ENCODE measurements at places on chromosomes 12 and 14. TPM values are rescaled to one million over a fixed set of nuclear protein-coding genes. Genes with fewer than 3 reads are reported as not detected.
A peak's percentile ranks its signal among the peaks of the same experiment; 100 is the strongest.

Gene IL22
- not detected for polyA plus RNA-seq

Gene LGR5
- 24.8 TPM for polyA plus RNA-seq

Gene TULP3
- 14.6 TPM for polyA plus RNA-seq

Gene ZNF891
- 2.6 TPM for polyA plus RNA-seq

Gene AQP2
- polyA plus RNA-seq: not detected

Gene GZMB
- polyA plus RNA-seq: 0.86 TPM

Gene SLC39A2
- polyA plus RNA-seq: not detected

Gene PLA2G1B
- polyA plus RNA-seq: not detected

Gene OAS2
- 1.9 TPM for polyA plus RNA-seq

Gene ZC3H14
- 41.0 TPM for polyA plus RNA-seq

DNA sequence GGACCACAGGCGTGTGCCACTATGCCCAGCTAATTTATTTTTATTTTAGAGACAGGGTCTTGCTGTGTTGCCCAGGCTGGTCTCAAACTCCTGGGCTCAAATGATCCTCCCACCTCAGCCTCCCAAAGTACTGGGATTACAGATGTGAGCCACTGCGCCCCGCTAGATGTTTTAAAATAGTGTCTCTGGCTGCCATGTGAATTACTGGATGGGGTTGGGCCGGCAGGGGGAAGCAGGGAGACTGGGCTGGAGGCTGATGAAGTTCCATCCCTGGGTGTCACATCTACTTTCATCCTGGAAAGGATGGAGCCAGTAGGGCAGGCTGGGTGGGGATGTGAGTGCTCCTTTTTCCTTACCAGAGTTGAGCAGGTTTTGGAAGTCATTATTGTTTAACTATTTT lies 46.1 kb downstream of the DNAH10 start:
- DNase-seq: no peak

- DNase-seq: peak; percentile 2
These were observed 90.4 kb downstream of the SLC8A3 start for GRCh38 chr14:70098250-70098809.

- DNase-seq: no peak
These were observed 34.6 kb upstream of the ADGRD1 start for GRCh38 chr12:130919086-130919485.

DNA sequence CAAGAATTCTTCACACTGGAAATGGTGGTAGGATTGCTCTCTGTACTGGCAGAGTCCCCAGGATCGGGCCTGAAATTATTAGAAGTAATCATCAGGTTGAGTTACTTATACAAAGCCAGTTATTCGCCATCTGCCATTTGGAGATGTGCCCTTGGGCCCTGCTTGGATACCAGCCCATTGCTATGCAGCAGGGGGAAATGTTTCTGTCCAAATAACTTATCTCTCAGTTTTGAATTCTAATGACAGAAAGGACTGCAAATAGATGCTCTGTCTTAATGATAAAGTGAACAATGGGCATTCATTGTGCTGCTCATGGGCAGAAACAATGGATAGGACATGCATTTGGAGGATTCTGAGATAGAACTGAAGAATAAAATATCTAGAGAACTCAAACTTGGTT lies 139.1 kb upstream of the PELI2 start:
- no peak for DNase-seq

GRCh38 chr14:106875503-106875902 lies 1349.1 kb downstream of the TMEM121 start:
- no peak for DNase-seq

GRCh38 chr12:103547376-103547775 lies 39.7 kb upstream of the STAB2 start:
- DNase-seq: no peak

- no peak for DNase-seq
These were observed 30.6 kb downstream of the CMKLR1 start for GRCh38 chr12:108308395-108309085.

- peak; percentile 46 for DNase-seq
These were observed 206.5 kb upstream of the EEA1 start for GRCh38 chr12:93135286-93136239.

- DNase-seq: peak; percentile 43
These were observed 1.1 kb downstream of the PHLDA1 start for GRCh38 chr12:76030341-76031080.

- DNase-seq: no peak
These were observed 6.0 kb upstream of the ACADS start for GRCh38 chr12:120719496-120720233.

- no peak for DNase-seq
These were observed 10.7 kb upstream of the SNAPC1 start for GRCh38 chr14:61751475-61751989.

DNA sequence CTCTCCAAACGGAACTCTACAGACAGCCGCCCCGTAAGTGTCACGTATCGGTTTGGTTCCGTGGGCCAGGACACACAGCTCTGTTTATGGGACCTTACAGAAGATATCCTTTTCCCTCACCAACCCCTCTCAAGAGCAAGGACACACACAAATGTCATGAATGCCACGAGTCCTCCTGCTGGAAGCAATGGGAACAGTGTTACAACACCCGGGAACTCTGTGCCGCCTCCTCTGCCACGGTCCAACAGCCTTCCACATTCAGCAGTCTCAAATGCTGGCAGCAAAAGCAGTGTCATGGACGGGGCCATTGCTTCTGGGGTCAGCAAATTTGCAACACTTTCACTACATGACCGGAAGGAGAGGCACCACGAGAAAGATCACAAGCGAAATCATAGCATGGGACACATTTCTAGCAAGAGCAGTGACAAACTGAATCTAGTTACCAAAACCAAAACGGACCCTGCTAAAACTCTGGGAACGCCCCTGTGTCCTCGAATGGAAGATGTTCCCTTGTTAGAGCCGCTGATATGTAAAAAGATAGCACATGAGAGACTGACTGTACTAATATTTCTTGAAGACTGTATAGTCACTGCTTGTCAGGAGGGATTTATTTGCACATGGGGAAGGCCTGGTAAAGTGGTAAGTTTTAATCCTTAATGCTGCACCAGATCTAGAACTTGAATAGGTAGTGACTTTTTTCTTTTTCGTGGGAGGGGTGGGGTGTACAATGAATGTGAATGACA lies 69.7 kb downstream of the WDR20 start:
- no peak for DNase-seq

- DNase-seq: no peak
These were observed 64.5 kb upstream of the DAAM1 start for GRCh38 chr14:59123975-59124374.

DNA sequence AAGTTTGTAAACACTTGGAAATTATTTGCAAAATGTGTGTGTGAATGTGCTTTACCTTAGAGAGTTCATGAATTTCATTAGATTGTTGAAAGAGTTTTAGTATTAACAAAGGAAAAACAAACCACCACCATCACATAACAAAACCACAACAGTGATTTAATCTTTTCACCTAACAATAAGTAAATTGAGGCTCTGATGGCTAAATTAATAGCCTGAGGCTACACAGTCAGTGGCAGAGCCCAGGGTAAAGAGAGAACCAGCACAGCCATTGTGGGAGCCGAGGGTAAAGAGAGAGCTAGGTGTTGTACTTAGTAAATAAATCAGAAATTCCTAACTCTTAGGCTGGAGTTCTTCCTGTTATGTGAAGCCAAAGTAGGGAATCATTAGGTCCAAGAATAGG lies 51.2 kb upstream of the CAPRIN2 start:
- no peak for DNase-seq

- no peak for DNase-seq
These were observed 298.8 kb downstream of the ETNK1 start for GRCh38 chr12:22923768-22924167.

DNA sequence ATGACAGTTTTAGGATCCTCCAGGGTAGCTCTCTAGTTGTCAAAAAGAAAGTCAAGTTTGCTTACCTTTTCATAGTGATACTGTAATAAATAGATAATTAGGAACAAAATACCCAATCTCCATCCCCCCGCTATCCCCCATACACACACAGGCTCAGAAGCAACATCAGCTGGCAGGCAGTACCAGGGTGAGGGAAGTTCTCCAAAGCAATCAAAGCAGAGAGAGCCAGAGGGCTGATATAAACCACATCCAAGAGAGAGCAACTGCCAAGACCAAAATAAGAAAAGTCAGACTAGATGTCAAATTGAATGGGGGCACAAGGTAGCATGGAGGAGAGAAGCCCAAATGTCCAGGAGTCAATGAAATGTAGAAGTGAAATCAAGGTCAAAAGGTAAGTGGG lies 80.2 kb upstream of the PTPRR start:
- no peak for DNase-seq

GRCh38 chr14:58912799-58913432 lies 275.2 kb downstream of the DACT1 start:
- no peak for DNase-seq

GRCh38 chr12:59396919-59397318 lies 198.9 kb upstream of the SLC16A7 start:
- DNase-seq: no peak

DNA sequence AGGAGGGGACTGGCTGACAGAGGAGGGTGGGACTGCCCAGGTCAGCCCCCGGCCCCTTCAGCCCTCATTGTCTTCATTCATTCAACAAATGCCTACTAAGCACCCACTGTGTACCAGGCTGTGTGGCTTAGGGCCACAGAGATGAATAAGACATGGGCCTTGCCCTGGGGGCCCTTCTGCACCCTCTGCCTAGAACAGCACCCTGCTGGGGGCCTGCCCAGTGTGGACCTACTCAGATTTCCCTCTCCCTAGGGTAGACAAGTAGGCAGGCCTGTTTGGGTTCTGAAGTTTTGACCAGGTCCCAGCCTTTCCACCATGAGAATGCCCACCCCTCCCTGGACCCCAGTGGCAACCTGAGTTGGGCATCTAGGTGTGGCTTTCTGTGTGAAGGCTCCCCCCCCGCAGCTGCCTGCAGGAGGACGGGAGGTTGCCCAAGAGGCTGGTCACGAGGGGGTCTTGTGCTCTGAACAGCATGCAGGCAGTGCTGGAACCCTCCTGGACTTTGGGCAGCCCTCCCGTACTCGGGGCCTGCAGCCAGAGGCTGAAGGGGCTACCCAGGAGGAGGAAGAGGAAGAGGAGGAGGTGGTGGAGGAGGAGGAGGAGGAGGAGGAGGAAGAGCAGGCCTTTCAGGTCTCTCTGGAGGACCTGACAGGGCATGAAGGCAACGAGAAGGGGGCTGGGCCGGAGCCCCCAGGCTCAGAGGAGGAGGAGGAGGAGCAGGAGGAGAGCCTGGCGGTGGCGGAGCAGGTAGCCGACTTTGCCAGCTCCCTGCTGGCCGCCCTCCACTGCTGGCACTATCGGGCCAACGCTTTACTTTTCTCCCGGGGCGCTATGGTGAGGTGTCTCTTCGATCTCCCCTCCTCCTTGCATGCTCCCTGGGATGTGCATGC lies 33.4 kb downstream of the PLEKHG3 start:
- DNase-seq: no peak

GRCh38 chr14:37711831-37712475 lies 116.5 kb downstream of the TTC6 start:
- no peak for DNase-seq

DNA sequence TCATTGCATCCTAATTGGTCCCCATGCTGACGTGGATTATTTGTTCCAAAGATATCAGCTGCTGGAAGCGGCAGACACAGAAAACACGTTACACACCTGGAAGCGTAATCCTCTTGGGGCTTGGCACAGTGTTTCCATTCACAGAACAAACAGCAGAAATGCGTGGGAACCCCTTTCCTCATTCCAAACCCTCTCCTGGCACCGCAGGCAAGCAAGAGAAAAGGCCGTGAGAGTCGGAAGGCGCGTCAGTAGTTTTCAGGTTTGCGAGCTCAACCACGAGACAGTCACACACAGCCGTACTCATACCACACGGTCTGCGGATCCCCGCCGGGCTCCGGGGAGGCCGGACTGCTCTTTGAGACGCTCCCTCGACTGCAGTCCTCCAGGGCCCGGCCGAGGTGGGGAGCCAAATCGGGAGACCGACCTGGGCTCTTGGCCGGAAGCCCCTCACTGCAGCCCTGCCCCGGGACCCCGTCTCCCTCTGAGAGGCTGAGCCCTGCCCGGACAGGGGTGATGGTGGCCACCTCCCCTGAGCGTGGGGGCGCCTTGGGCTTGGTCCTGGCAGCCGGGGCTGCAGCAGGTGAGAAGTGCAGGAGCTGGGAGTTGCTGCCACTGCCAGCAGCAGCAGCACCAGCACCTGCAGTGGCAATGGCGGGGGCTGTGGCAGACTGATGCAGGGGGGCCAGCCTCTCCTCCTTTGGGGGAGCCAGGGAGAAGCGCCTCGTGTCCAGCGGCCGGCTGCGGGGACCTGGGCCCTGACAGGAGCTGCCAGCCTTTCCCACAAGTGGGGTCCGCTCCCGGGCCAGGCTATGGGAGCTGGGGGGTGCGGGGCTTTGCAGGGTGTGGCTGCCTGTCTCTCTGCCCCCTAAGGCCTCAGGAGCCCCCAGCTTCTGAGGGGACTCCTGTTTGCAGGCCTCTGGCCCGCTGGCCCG lies 28.1 kb upstream of the GPR68 start:
- no peak for DNase-seq

DNA sequence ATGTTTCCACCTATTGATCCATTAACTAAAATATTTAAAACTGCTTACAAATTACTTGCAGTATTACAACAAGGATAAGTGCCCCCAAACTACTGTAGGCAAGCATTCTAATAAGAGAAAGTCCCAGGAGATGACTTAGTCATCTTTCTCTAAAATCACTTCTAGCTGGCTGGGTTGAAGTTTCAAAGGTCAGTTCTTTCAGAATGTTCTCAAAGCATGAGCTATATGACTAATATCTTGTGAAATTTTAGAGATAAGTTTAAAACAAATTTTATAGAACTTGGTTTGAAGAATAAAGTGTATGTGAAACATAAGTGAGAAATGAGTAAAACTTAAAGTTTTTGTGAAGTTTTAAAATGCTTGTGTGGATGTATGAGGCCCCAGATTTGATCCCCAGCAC lies 24.3 kb upstream of the OR6J1 start:
- DNase-seq: no peak

- DNase-seq: no peak
These were observed 27.7 kb upstream of the BBS10 start for GRCh38 chr12:76375939-76376338.

- DNase-seq: no peak
These were observed 3.8 kb upstream of the PSMC6 start for GRCh38 chr14:52703225-52703624.

DNA sequence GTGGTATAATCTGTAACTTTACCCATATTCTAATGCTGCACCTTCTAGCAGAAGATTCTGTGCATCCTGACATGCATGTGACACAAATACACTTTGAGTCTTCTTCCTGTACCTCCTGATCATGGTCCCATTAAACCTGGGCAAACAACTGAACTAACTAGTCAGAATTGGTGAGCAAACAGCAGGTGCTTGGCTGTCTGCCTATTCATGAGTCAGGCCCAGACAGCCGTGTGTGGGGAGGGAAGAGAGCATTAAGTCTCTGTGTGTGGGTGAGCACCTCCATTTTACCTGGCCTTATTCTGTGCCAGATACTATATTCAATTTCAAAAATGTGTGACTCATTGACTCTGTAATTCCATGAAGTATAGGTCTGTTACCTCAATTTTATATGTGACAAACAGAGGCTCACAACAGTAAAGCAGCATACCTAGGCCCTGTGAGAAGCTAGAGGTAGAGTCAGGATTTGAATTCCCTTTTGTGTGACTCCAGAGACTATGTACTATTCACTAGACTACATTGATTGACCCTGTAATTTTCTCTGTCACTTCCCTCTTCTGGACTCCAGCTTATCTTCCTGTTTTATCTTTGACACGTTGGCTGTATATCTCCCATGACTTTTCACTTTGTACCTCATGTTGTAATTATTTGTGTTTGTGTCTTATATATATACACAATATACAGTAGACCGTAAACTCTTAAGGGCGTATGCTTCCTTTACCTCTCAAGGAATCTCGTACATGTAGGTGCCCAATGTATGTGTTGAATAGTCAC lies 32.2 kb downstream of the SUSD6 start:
- no peak for DNase-seq

GRCh38 chr14:99675382-99675835 lies 8.7 kb upstream of the CYP46A1 start:
- DNase-seq: no peak
